Activated naive CD4-positive, alpha-beta T cell treated with Interleukin-2 at 50 U/mL for 16 hours (primary cell): ENCODE measurements at places on chromosomes 4 and X.

GRCh38 chr4:48222491-48222890 lies 47.1 kb downstream of the TEC start:
- no peak for DNase-seq

GRCh38 chr4:143287572-143287923 lies 49.1 kb upstream of the GAB1 start:
- DNase-seq = no peak

- no peak for DNase-seq
These were observed 119.3 kb upstream of the AP1S2 start for GRCh38 chrX:15973946-15974345.

DNA sequence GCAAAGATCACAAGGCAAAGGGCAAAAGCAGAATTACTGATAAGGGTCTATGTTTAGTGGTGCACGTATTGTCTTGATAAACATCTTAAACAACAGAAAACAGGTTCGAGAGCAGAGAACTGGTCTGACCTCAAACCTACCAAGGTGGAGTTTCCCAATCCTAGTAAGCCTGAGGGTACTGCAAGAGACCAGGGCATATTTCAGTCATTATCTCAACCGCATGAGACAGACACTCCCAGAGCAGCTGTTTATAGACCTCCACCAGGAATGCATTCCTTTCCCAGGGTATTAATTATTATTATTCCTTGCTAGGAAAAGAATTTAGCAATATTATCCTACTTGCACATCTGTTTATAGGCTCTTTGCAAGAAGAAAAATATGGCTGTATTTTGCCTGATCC lies 51.5 kb downstream of the NPNT start:
- DNase-seq = no peak

GRCh38 chr4:96652158-96652557 lies 812.3 kb downstream of the PDHA2 start:
- DNase-seq = no peak

DNA sequence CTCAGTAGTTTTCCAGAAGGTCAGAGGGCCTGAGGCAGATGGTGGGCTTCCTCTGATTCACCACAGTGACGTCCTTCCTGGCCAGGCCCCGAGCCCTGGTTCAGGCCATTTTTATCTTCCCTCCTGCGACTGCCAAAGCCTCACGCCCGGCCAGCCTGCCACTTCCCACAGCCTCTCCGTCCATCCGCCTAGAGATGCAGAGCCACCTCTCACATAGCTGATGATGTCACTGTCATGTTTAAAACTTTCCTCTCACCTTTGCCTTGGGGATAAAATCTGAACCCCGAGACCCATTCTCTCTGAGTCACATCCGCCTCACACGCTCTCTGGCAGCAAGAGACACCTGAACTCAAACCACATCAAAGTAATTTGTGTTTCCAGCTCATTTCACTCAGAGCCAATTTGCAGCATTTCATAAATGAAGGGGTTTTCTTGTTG lies 175.3 kb downstream of the QDPR start:
- DNase-seq = peak; percentile 76

- DNase-seq = no peak
These were observed 47.4 kb downstream of the HAUS3 start for GRCh38 chr4:2194496-2194895.

DNA sequence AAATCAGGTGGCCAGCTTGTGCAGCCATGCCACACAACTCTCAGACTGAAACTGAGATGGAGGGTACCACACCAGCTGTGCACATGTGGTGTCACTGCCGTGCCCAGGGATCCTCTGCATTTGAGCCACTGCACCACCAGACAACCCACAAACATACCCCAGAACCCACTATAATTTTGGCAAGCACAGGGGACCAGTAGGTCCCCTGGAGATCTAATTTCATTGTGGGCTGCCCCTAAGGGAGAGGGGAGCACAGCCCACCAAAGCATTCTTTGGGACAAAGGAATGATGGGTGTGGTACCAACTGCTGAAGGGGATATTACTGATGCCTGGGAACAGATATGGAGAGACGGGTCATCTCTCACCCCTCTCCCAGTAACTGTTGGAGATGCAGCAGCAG lies 140.9 kb downstream of the EFHC2 start:
- no peak for DNase-seq

DNA sequence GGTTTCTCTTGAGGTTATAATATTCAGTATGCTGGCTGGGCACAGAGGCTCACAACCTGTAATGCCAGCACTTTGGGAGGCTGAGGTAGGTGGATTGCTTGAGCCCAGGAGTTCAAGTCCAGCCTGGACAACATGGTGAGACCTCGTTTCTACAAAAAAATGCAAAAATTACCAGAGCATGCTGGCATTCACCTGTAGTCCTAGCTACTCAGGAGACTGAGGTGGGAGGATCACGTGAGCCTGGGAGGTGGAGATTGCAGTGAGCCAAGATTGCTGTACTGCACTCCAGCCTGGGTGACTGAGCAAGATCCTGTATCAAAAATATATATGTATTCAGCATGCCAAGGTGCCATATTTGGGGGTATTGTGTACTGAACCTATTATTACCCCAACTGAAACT lies 552.5 kb downstream of the ADGRL3 start:
- DNase-seq = no peak

- DNase-seq = peak; percentile 1
These were observed at the start of the genes SATL1 and ZNF711 for GRCh38 chrX:85243761-85244449. Gene SATL1 (minus strand): TSS chrX:85243779. CDS start chrX:85108968, 134,811 bp downstream. Gene ZNF711 (plus strand): TSS chrX:85243991. CDS start chrX:85247573, 3,582 bp downstream.

GRCh38 chr4:244471-244870 lies 60.8 kb downstream of the ZNF732 start:
- DNase-seq = peak; percentile 51

- no peak for DNase-seq
These were observed at the start of gene HTR2C for GRCh38 chrX:114583646-114584374. Gene HTR2C (plus strand): TSS chrX:114584086. CDS start chrX:114726937, 142,851 bp downstream.

DNA sequence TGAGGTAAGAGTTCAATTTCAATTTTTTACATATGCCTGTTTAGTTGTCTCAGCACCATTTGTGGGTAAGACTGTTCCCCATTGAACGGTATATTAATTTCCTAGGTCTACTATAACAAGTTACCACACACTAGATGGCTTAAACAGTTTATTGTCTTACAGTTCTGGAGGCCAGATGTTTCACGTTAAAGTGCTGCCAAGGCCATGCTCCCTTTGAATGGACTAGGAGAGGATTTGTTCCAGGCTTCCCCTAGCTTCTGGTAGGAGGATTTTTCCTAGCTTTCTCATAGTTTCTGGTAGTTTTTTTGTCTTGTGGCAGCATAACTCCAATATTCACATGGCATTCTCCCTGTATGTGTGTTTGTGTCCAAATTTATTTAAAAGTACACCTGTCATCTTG lies 149.3 kb upstream of the CYSLTR1 start:
- no peak for DNase-seq
